Camera-type eye (tissue), 1 donor: ENCODE measurements at places on chromosomes 13 and 19. TPM values are rescaled to one million over a fixed set of nuclear protein-coding genes. Genes with fewer than 3 reads are reported as not detected.

The CYP2A7 gene
- total RNA-seq: not detected

The IZUMO4 gene
- 2.6 TPM for total RNA-seq

The FXYD1 gene
- 34.8 TPM for total RNA-seq

The CAMSAP3 gene
- total RNA-seq: 13.7 TPM

The CRLF1 gene
- total RNA-seq: 13.3 TPM
